ENCODE measurements at places on chromosomes 6 and 20. TPM values are rescaled to one million over a fixed set of nuclear protein-coding genes. Genes with fewer than 3 reads are reported as not detected.
A peak's percentile ranks its signal among the peaks of the same experiment; 100 is the strongest.

DNA sequence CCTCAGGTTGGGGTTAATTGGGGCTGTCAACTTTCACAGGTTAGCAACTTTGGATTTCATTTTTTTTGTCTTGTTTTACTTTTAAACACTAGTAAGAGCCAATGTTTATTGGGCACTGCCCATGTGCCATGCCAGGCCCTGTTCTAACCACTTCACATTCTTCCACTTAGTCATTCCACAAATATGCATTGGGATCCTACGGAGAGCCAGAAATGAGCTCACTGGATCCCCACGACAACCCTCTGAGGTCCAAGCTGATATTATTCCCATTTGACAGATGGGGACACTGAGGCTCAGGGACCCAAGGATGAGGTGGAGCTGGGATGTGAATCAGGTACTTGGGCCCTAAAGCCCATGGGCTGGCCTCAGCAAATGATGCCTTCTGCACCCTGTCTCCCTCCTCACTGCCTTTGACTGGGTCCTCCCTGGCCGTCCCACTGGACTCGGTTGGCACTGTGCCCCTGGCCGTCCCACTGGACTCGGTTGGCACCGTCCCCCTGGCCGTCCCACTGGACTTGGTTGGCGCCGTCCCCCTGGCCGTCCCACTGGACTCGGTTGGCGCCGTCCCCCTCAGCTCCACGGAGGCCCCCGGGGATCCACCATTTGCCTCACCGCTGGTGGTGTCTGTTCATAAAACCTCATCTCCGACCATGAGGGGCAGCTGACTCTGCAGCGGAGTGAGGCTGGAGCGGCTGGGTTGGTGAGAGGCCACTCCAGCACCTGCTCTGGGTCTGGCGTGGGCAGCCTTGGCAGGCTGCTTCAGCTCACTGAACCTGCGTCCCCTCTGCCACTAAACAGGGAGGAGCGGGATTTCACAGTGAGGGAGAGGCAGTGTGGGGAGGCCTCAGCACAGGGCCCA is 4.8 kb upstream of the PMEPA1 start:
- no peak for DNase-seq

- DNase-seq, result no peak
Observed at GRCh38 chr20:59775687-59776055, 157.8 kb downstream of the SYCP2 start.

DNA sequence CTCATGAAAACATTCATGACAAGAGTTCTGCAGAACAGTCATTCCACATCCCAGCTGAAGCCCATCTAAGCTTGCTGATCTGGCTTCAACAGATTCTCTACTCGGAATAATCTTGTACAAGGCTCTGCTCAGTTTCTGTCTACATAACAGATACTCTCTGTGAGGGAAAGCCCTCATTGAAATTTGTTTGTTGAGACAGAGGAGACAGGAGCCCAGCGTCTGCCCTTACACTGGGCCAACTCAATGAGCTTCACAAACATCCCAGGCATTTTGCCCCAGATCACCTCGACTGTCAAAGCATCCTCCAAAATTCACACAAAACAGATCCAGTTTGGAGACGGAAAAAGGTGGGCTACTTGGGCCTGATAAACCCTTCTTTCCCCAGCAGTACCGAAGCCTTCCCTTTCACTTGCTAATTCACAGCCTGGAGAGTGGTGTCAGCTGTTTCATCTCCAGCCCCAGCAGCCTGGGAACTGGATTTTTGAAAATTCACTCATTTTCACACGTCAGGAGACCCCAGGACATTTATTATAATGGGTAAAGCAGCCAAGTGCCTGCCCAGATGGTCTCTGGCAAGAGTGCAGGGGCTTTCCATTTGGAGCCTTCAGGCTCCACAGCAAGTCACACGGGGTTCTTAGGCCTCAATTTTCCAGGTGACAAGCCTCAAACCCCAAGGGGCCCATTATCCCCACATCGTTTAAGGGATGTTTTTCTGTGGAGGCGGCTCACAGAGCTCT is 7.3 kb downstream of the CCDC167 start:
- no peak for DNase-seq

DNA sequence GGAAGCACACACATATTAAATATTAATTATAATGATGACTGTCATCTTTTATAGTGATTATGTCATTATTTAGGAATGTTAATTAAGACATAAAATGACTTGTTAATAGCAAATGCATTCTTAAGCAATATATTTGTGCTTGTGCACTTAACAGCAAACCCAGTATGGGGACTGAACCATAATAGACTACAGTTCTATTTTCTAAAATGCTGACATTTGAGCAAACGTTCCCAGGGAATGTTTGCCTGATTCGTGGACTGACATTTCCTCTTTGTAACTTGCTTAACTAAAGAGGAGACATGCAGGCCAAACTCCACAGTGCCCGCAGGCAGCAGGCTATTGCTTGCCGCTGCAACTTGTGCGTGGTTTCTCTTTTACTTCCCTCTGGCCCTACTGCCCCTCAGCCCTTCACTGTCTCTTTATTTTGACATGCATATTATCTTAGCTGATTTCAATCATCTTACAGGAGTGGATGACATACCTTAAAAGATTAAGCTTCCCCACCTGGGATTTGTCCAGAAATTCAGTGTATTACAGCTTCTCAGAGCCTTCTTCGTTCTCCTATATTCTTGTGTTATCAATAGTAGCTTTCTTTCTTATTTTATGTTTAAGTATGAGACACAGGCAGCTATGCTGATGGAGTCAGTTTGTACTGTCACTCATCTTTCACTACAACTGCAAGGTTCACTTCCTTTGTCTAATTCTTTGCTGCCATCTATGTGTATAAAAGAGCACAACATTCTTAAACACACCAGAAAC is 141.5 kb downstream of the GMDS start:
- DNase-seq, result peak; percentile 78

DNA sequence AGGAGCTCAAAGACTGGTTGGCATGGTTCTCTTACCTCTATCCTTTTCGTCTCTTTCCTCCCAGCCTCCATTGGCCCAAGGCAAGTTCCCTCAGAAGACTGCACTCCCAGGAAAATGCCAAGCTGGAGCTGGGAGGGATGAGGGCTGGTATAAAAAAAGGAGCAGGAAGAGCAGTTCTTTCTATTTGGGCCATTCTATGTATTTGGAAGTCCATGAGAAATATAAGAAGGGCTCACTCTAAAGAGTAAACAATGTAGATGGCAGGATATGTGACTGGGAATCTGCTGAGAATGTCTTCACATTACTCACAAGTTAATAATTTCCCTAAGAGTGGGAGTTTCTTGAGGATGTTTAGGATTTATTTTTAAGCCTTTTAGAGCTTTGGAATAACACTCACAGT is 36.6 kb upstream of the ADTRP start:
- no peak for DNase-seq

DNA sequence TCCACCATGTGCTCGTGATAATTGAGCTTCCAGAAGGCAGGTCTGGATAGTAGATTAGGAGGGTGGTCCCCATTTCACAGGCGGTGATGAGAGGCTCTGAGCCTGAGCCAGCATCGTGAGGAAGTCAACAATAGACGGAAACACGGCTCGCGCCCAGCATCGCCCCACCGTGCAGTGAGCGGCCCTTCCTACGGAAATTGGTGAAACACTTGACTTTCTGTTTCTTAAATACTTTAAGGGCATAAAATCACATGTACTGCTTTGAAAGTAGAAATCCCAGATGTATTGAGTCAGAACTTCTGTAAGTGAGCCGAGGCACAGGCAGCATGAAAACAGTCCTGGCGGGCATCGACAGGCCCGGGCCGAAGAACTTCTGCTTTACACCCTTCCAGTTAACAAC is 4.3 kb upstream of the KIF25 start:
- no peak for DNase-seq

TINAG gene
- total RNA-seq, result not detected

MICA gene
- total RNA-seq, result 13.7 TPM
